ENCODE measurements at places on chromosomes 5 and 9.

DNA sequence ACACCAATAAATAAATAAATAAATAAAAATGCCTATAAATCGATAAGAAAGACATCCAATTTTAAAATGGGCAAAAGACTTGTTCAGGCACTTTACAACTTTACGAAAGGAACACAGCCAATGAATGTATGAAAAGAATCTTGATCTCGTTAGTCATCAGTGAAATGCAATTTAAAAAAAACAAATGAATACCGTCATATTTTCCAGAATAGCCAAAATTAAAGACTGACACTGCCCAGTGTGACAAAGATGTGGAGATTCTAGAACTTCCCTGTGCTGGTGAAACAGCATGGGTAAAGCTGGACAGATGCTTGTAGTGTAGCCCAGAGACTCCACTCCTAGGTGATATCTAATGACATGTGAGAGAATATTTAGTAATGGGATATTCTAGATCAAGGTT is 127.1 kb downstream of the GOLPH3 start:
- no peak for DNase-seq

GRCh38 chr9:120214332-120214731 is 365.6 kb downstream of the CDK5RAP2 start:
- no peak for DNase-seq

GRCh38 chr5:59842999-59843398 is 50.5 kb downstream of the PDE4D start:
- DNase-seq: no peak

DNA sequence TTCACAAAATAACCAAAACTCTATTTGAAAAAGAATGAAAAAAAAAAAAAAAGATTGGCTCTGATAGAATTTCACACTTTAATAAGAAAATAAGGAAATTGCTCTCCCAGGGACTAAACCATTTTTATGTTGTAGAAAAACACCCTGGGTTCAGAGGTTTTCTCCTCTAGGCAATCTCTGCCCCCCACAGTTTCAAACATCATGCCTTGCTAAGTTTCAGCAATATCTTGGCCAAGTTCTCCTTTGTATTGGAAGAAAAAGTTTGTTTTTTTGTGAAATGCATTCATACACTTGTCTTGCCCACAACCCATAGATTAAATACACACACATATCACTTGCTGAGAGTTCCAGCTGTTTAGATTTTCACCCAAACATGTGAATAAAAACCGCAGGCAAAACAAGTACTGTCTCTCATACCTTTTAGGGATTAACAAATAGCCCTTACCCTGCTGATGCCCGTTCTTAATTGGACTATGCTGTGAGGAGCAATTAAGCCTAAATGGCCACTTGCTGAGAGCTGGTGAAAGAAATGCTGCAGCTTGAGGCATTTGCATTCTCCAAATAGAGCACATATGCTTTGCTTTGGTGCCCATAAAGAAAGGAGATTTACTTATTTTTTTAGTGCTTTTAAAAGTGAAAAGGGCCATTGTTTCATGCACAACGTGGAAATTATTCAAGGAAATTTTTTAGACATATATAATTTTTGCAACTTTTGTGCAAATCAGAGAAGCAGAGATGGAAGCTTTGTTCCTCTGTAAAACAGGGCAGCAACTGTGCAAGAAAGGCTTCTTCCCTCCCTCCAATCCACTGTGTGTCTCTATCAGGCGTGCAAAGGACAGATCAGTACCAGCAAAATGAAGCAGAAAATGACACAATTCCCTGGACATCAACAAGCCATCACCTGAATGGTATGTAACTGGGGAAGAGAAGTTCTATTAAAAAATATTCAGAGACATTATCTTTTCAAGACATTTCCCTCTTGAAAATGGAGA is 262.4 kb upstream of the KIF2A start:
- DNase-seq: no peak

GRCh38 chr9:16484744-16485143 is 385.7 kb downstream of the BNC2 start:
- no peak for DNase-seq

DNA sequence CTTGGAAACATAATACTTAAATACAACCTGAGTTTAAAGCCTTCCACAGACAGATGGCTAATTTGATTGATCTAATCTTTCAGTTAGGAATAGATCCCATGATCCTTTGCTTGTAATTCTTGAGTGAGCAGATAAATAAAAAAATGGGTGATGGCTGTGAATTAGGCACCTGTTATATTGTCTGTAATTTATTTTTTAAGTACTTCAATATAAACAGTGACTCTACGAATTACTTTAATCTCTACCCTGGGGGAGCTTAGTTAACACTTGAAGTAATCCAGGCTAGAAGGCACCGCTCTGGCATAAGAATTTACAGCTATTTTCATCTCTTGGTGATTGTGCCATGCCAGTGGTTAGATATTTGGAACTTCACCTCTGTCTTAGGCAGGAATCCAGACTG is 9.0 kb downstream of the EGFLAM start:
- DNase-seq: no peak

GRCh38 chr9:121593066-121593465 is 58.4 kb upstream of the DAB2IP start:
- DNase-seq: no peak

DNA sequence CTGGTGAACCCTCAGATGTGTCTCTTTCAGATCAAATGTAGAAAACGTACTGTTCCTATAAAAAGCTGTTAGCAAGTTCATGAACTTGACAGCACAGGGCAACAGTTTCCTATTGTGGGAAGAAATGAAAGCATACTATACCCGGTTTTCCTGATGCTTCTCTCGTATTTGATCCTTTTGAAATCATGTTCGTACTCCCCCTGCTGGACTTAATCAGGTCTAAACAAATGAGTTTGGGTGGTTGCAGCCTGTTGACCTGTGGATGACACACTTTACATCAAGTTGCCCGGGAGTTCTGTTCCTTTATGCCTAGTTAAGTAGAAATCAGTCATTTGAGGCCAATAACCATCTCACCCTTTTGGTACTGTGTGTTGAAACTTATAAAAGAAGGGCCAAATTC is 1992.3 kb downstream of the MAT2B start:
- no peak for DNase-seq

DNA sequence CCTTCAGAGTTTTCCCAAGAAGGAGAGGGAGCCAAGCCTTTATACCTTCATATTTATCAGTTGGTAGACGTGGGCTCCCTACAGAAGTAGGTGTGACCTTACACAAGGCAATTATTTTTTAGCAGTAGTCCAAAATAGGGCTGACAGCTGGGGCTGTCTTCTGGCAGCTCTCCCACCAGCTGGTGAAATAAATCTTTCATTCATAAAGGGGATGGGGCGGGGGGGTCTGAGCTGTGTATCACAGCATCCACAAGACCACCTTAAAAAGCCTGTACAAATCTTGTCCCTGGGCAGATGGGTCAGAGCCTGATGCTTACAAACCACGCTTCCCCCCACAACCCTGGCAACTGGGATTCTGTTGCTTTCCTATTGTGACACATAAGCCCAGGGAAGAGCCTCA is 19.7 kb downstream of the CSF2 start:
- no peak for DNase-seq

- DNase-seq: no peak
These were observed 34.6 kb upstream of the ADAMTS16 start for GRCh38 chr5:5105531-5105930.

GRCh38 chr5:26519245-26519644 is 519.1 kb downstream of the CDH9 start:
- DNase-seq: no peak

DNA sequence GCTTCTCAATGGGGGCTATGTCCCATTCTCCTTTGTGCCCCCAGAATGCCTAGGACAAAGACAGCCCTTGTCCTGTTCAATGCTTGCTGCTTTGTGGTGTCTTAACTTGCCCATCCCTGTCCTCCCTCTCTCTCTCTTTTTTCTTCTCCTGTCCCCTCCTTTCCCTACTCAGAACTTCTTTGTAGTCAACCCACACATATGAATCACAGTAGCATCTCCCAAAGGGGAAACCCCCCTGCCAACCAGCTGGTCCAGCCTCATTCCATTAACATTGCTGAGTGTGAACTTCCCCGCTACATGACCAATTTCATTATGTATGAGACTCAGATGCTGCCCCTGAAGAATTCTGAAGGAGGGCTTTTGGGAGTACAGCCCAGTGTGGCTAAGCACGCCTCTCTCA is 408.3 kb downstream of the ENC1 start:
- DNase-seq: no peak

DNA sequence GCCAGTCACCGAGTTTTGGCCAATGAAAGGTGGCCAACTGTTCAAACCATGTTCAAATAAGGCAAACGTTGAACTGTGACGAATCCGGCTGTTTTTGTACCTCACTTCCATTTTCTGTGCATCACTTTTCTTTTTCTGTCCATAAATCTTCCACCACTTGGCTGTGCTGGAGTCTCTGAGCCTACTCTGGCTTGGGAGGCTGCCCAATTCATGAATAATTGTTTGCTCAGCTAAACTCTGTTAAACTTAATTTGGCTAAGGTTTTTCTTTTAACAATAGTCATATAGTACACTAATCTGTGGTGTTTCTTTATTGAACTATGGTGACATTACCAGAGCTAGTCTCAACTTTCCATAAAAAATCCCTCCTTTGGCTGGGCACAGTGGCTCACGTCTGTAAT is 11.3 kb downstream of the NIM1K start:
- no peak for DNase-seq

- no peak for DNase-seq
These were observed 85.7 kb upstream of the PPP1R2B start for GRCh38 chr5:156764176-156764971.

DNA sequence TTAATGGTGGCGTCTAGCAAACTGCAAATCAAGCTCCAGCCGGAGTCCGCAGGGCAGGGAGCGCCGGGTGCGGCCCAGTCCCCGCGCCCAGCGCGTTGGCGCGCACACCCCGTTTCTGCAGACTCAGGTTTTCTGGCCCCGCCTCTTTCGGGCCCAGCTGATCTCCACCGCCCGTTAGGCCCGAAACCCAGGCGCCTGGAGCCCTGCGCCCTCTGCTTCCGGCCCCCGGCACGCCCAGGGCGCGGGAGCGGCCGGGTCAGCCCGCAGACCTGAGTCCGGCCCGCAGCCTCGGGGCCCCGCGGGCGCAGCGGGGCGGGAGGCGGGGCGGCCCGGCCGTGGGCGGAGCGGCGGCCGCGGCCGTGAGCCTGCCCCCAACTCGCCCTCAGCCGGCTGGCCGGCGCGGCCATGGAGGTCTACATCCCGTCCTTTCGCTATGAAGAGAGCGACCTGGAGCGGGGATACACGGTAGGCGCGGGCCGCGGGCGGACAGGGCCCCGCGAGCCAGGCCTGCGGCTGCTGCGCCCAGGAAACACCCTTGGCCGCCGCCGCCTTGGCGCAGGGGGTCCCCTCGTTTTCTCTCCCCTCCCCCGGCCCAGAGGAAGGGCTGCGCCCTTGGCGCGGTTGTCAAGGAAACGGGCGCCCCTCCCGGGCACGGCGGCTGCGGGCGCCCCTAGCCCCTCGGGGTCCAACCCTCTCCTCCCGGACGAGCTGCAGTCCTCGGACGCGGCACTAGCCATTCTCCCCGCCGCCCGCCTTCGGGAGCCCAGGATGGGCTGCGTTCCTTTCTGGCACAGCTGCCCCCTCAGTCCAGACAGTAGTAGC is at the start of gene SNX24:
Gene SNX24, plus strand, starts transcription at position 385 of the 822 bp plus-strand sequence. Its CDS starts 21 bp downstream, at position 406.
- no peak for DNase-seq

DNA sequence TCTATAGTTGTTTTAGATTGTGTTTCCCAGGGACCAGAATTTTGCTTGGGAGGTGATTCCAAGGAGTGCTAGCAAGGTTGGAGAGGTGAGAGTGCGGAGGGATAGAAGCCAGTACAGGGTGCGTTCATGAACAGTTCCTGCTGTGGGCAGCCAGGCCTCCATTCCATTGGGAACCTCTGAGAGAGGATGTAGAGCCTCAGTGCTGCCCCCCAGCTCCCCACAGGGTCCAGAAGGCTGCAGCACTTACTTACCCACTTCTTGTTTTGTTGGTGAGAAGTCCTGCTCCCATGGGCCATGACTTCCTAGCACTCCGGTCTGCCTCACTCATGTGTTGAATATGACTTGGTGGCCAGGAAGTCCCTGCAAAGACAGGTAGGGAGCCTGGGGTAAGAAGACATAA is 128.2 kb upstream of the GAS1 start:
- DNase-seq: no peak

- DNase-seq: no peak
These were observed 10.5 kb upstream of the TMEM252 start for GRCh38 chr9:68551191-68551590.

DNA sequence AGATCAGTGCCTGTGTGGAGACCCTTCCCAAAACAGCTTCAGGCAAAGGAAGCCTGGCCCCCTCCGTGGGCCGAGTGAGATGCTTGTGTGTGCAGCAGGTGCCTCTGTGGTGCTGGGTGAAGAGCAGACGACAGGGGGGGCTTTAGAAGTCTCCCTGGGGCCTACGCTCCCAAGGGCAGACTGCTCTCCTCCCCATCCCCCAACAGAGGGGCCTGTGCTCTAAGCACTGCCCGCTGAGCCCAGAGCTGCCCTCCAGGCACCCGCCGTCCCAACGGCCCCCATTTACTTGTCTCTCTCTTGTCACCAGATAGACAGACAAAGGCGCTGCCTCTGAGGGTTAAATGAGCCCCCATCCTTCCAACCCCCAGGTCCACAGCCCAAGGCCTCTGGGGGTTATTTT is 2.7 kb upstream of the LHX3 start:
- no peak for DNase-seq

DNA sequence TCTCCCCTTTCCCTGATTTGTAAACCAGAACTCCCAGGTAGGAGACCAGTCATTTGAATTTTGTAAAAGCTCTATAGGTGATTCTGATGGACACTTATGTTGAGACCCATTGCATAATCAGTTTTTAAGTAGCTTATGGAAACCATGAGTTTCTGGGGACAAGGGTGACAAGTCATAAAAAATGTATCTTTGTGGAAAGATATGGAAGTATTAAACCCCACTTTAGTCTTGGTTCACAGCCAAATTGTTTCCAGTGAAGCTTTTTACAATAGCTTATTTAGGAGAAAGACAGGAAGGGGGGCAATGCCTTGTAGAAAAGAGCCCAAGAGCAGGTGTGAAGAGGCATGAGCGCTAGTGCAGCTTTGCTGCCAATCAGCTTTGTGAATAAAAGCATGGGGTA is 453 bp upstream of the CCL28 start:
- DNase-seq: no peak

DNA sequence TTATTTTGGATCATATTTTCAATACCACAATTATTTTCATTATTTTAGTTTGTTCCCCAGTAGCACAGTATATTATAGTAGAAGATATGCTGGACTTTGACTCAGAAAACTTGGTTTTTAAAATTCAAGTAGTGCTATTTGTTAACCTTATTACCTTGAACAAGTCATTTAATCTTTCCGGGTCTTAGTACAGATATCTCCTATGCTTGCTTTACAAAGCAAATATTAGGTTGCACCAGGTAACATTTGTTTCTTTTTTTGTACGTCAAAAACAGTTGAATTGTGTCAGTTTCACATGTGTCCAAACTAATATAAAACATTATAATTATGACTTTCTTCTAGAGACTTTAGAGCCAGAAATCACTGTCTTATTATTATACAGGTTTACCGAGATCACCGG is 338.1 kb downstream of the ARL15 start:
- DNase-seq: no peak

DNA sequence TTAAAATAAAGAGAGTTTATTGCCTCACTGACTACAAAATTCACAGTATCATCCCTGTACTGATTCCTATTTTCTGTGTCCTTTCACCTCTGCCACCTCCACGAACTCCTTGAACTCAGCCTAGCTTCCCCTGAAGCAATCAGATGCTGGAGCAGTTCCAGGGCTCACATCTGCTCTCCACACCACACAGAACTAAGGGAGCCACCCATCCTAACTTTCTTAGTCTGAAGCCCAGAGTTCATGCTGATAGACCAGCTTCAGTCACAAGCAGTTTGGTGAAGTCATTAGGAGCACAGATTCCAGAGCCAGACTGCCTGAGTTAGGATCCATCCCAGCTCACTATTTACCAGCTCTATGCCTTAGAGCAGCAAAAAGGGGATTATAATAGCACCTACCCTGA is 15.6 kb upstream of the EPB41L4A start:
- DNase-seq: no peak
